Activated CD4-positive, alpha-beta memory T cell treated with anti-CD3 and anti-CD28 coated beads, Interleukin-2, amount 10 ng/mL, durations not matched to agents 7 days and 5 days (primary cell): ENCODE measurements at places on chromosomes 1 and 21.

DNA sequence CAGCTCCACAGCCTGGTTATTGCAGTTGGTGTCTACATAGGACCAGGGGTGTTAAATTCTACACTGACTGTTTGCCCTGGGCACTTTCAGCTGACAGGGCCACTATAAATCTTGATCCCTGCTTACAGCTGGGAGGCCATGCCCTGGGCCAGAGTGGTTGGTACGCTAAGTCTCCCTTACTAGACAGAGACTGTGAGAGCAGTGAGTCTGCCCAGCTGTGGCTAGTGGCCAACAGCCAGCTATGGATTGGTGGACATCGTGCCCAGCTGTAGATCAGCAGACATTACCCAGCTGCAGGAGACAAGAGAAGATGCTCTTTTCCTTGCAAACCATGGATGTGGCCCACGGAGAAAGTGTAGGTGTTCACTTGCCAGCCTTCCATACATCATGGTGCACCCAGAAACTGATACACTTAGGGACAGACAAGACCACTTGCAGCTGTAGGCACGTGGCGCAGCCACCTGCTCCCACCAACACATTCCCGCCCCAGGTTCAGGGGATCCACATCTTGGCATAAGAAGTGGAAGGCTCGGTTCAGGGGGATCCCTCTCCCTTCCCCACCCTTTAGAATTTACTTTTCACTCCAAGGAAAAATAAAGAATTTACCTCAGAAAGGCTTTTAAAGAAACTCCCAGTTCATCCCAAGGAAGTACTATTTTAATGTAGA, 16.4 kb upstream of the PAX7 start:
- no peak for DNase-seq

GRCh38 chr1:65011983-65012382, 45.6 kb upstream of the JAK1 start:
- DNase-seq: peak; percentile 22

DNA sequence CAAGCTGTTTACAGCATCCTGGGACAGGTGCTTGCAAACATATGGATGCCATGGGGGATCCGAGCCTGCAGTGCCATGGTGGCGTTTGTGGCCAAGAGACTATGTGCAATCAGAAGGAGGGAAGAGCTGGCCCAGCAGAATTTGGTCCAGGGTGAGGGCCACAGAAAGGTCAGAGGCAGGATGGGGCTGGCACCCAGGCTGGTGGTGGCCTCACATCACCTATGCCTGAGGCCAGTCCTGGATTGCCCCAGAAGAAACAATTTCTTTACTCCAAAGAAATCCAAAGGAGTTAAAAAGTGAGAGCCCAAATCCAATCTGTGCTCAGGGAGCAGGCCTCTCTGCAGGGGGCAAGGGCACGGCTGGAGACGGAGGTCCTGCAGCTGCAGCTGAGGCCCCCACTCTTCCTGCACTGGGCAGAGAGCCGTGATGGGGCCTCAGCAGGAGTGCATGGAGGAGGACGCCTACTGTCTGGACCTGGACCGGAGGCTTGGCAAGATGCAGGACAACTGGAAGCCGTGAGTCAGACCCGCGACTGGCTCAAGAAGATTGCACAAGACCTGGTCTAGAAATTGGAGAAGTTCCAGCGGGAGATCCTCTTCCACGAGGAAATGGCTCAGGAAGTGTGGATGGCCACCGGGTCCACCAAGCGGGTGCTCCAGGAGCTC, 163.5 kb downstream of the RYR2 start:
- no peak for DNase-seq

DNA sequence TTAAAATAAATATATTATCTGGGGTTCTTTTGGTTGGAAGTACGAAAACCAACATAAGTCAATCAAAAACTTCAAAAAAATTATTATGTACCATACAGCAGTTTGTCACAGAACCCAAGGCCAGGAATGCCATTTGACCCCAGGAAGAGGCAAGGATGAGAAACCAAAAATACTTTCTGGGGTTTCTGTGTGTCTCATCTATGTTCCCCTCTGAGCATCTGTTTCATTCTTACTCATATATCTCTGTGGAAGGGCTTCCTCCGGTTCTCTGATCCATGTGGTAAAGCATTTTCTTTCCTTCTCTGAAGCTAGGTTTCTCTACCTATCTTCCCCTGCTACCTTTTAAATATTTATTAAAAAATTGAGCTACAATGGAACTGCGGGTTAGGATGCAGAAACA, 9.8 kb upstream of the FCRL1 start:
- no peak for DNase-seq

DNA sequence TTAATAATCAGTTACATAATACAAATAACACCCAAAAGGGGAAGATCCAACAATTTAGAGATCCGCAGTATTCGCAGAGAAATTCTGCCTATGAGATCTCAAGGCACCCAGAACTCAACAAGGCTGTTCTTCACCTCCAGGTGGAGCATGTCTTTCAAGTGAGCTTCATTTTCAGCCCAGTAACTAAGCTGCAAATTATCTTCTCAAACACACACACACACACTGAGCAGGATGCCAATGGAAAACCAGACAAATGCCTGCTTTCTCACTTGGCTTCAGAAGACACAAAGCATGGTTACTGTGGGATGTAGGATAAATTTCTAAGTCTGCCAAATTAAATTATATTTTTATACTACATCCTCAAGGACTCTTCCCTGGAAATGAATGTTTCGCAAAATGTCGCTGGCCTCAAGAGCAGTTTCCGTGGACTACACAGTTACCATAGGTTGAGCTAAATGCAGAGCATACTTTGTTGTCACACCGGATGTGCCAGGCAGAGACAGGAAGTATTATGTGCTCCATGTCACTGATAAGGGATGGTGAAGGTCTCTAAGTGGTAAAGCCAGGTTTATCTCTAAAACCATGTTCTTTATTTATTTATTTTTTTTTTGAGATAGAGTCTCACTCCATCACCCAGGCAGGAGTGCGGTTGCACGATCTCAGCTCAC, 30.3 kb downstream of the UBR4 start:
- peak; percentile 50 for DNase-seq
